ENCODE measurements at places on chromosomes 12 and 14.

DNA sequence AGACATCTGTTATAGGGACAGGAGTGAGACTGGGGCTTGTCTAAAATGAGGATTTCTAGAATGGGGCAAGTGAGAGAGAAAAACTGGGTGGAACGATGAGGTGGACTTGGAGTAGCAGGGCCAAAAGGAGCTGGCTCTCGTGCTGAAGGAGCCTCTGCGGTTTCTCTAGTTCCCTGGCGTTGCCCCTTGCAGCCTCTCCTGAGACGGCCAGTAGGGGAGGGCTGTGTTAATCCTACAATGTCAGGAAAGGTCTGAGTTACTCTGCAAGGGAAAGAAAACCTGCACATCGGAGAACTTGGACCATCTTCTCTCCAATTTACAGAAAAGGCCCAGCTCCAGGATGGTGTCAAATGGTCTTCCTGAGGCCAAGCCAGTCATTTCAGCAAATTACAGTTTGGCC, 963.8 kb upstream of the FLRT2 start:
- DNase-seq, result no peak

DNA sequence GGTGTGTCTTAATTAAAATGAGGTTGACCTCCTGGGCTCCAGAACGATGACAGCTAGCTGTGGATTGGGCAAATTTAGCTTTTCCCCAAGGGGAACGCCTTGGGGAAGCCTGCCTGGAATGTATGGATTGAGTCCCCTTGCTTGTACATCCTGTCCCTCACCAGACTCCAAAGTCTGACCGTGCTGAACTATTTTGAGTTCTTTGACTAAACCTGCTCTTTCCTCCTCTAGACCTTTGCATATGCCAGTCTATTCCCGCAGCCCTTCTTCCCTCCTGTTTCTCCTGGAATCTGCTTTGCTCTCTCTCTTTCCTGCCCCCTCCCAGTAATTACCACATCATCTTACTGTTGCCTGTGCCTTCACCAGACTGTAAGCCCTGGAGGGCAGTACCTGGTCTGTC, 11.5 kb upstream of the KDM2B start:
- DNase-seq, result no peak

DNA sequence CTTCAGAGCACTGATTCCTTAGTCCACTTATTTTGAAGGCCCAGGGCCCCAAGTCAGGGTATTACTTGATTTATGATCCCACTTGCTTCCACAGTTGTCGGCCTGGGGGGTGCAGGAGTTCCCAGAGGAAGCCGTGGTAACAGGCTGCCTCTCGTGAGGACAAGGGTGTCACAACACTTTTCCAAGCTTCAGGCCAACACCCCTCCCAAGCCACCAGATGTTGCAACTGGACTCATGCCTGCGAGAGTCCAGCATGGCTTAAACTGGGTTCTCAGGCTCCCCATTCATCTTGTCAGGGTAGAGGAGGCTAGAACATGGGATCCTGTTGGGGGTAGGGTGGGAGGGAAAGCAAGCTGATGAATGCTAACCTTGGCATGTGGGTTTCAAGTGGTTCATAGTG, 56.1 kb downstream of the BMP4 start:
- no peak for DNase-seq

- no peak for DNase-seq
Measured at GRCh38 chr12:64232196-64232595, 10.1 kb upstream of the KICS2 start.

DNA sequence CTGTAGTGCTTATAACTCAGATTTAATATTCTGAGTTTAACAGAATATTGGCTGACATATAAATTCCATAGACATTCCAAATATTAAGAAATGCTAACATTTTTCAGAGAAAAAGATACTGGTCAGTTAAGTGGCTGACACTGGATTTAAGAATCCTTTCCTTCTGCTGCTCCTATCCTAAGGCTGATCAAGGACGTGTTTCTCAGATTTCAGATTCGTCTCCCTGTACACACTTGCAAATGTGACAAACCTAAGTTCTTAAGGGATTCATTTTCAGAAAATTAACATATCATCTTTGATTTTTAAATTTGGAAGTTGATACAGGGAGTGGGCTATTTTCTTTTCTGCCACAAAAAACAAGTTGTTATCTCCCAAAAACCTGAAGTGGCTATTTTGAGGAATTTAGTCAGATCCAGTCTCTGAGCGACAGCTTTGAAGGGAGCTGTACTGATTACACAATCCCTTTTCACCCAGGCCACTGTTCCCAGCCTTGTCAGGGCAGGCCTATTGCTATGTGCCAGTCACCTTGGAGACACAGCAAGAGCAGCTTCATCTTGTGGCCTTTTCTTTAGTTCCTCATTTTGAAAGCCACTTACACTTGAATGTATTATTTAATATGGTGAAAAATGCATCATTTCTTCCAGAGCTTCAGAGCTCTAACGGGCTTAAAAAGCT, 370.6 kb downstream of the KCNH5 start:
- DNase-seq, result no peak

DNA sequence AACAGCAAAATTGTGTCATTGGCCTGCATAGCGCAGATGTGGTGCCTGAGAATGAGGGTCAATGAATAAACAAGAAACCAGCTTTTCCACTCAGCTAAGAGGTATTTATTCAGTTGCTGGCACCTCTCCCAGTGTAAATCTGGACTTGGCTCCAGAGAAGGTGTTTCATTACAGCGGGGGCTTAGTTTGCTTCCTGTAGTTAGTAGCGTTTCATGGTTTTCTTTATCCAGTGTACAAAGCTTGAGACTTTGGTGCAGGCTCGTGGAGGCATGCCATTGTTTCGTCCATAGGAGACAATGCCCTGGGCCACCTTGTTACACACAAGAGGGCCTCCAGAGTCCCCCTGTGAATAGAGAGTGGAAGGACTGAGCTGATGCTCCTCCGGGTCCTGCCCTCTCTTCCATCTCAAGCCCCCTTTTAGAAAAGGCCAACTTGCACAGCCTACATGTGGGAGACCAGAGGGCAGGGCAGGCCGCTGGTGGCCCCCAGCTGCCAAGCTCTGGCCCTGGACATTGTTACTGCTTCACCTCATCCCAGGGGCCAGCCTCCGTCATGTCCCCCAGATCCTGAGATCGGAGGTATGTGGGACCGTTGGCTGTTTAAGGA, 3.0 kb downstream of the GZMB start:
- no peak for DNase-seq

DNA sequence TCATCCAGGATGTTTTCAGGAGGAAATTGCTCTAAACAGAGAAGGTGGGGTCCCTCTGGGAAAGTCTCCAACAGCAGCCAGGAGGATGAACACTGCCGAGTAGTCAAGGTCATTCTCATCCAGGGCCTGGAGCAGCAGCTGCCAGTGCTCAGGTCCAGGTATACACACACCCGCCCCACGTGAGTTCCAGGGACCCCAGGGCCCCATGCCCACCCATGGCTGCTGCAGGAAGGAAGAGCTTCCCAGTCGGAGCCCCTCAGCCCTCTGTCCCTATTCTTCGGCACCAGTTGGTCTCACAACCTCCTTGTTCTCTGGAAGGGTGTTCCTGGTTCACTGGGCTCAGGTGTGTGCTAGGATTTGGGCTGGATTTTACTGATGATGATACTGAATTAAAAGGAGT, 72.7 kb downstream of the ACTN1 start:
- no peak for DNase-seq

- no peak for DNase-seq
Measured at GRCh38 chr12:112980491-112981158, 2.3 kb downstream of the OAS2 start.

DNA sequence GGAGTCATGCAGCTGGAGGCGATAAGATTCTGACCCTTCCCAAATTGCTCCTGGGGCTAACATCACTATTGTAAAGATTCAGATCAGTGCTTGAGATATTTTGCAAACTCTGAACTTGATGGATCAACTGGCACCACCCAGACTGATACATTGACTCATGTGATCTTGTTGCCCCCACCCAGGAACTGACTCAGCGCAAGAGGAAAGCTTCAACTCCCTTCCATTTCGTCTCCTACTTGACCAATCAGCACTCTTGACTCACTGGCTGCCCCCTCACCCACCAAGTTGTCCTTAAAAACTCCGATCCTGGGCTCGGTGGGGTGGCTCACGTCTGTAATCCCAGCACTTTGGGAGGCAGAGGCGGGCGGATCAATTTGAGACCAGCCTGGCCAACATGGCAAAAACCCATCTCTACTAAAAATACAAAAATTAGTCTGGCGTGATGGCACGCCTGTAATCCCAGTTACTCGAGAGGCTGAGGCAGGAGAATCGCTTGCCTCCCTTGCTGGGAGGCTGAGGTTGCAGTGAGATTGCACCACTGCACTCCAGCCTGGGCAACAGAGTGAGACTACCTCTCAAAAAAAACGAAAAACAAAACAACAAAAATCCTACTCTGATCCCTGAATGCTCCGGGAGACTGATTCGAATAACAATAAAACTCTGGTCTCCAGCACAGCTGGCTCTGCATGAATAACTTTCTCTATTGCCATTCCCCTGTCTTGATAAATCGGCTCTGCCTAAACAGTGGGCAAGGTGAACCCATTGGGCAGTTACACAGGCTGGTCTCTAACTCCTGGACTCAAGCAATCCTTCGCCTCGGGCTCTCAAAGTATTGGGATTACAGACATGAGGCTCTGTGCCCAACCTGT, 9.8 kb upstream of the ARF6 start:
- no peak for DNase-seq

- no peak for DNase-seq
Measured at GRCh38 chr12:10623131-10623530, 9.7 kb upstream of the MAGOHB start.

DNA sequence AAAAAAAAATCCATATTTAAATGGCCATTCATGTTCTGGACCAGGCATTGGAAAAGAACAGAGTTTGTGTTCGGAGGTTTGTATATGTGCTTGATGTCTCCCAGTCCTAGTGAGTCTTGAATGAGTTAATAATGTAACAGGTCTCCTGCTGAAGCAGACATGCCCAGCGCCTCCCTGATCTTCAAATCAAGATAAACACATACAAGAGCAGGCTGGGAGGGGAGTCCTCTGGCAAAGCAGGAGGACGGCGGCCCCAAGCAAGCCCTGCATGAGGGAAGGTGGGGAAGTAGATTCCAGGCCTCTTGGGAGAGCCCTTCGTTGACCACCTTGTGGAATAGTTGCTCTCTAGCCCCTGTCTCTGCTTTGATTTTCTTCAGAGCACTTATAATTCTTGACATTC, 156.3 kb downstream of the ZFP36L1 start:
- no peak for DNase-seq

DNA sequence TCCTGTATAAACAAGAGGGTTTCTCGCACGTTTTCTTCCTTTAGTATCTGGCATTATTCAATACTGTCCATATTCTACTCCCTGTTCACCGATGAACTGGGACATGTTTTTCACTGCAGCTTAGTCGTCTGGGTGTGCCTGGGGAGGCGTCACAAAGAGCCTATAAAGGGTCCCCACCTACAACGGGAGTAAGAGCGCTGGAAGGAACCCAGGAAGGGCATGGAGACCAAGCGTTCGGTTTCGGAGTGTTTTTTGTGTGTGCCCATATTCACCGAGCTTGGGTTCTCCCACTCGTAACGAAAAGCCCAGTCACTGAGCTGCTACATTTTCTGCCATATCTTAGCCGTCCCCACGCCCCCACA, 592 bp upstream of the USP15 start:
- DNase-seq, result no peak
